DMS153 (cell line): ENCODE measurements at places on chromosomes 3 and 15.
A peak's percentile ranks its signal among the peaks of the same experiment; 100 is the strongest.

GRCh38 chr3:109982201-109982600 lies 644.9 kb upstream of the DPPA4 start:
- no peak for DNase-seq

DNA sequence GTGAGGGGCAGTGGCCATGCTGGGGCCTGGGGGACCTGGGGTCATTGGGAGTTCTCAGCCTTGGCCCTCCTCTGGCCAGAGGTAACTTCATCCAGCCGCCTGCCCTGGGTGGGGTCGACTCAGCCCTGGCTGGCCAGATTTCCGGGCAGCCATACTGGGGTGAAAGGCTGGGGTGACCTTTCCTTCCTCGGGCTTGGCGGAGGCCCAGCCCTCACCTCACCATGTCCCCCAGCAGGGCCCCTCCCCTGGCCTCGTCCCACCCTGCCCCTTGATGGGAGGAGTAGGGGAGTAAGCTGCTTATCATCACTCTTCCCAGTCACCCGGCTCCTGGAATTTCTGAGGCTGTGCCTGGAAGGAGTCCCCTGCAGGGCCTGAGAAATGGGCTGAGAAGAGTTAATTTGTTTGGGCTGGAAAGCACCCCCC lies 5.4 kb downstream of the SEMA3F start:
- DNase-seq, result no peak

DNA sequence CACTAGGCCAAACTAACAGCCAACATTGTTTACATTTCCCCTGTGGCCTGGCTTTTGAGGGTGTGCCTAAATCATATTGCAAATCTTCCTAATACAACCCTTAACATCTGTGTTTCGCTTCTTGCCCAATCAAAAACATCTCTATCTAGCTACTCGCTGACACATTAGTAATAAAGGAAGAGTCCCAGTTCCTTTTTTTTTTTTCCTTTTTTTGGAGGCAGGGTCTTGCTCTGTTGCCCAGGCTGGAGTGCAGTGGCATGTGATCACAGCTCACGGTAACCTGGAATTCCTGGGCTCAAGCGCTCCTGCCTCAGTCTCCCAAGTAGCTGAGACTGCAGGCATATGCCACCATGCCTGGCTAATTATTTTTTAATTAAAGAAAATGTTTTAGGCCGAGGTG lies 2.1 kb upstream of the SRPRB start:
- DNase-seq, result no peak

GRCh38 chr3:16607718-16608117 lies 2.5 kb upstream of the DAZL start:
- DNase-seq, result no peak

GRCh38 chr3:197229178-197229577 lies 69.2 kb downstream of the DLG1 start:
- DNase-seq, result no peak

- no peak for DNase-seq
Measured at GRCh38 chr3:40230382-40230781, 79.1 kb upstream of the EIF1B start.

DNA sequence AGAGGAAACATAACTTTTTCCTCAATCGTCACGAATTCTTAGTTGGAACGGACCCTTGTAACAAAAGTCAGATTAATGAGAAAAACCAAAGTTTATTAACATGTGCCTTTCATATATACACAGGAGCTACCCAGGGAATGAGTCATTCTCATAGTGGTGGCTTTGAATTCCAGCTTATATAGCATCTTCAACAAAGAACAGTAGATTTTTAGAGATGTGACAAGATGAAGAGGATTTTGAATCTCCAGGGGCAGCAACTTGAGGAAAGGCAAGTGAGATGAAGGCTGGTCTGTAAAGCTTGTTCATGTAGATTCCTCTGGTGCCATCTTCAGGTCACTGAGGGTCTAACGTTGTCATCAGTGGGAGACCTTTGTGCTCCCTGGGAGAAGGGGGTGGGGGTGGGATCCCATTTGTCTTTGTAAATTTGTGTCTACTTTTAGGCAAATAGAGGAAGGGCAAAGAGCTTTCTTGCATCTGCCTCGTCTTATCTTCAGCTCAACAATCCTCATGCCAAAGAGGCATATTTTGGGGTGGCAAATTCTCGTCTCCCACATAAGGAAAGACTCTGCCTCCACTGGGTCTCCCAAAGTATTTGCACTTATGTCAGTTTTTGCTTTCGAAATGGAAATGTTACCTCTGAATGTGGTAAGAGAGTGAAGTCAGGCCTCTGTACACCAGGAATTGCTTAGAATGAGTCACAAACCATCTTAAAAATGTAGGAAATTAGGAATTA lies 29.5 kb downstream of the CLEC3B start:
- no peak for DNase-seq

- DNase-seq, result no peak
Measured at GRCh38 chr15:96073908-96074307, 256.6 kb upstream of the NR2F2 start.

- DNase-seq, result no peak
Measured at GRCh38 chr3:10627884-10628572, 122.6 kb upstream of the ATP2B2 start.

DNA sequence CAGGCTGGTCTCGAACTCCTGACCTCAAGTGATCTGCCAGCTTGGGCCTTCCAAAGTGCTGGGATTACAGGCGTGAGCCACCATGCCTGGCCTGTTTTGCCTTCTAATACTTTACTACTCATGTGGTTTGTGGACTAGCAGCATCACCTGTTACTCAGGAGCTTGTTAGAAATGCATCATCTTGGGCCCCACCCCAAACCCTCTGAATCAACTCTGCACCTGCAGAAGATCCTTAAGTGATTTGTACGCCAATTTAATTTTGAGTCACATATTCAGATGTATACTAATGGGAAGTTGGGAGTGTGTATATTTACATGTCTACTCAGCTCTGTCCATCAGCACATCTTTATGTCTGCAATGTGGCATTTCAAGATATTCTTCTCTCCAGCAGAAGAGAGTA lies 6.1 kb downstream of the TBC1D21 start:
- no peak for DNase-seq

GRCh38 chr3:100954199-100954935 lies 38.9 kb downstream of the ABI3BP start:
- no peak for DNase-seq

- no peak for DNase-seq
Measured at GRCh38 chr15:57320631-57321220, 55.6 kb upstream of the CGNL1 start.

- DNase-seq, result no peak
Measured at GRCh38 chr3:17091910-17092582, 207.3 kb downstream of the PLCL2 start.

GRCh38 chr3:3366386-3366785 lies 186.9 kb upstream of the CRBN start:
- no peak for DNase-seq

DNA sequence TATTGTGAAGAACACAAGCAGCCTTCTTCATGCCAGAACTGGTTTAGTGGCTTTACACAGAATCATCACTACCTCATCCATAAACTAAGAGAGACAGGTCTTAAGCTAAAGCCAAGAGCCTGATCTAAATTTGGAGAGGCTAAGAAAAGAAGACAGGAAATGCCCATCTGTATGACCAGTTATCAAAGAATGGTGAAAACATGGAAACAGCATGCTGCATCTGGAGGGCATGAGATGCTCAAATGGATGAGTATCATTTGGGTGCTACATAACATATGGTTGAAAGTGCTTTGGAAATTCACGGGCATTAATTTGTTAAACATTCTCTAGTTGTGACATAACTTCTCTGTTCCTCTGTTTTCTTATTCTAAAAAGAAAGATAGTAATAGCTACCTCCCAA lies 112.5 kb downstream of the CPNE4 start:
- DNase-seq, result no peak

DNA sequence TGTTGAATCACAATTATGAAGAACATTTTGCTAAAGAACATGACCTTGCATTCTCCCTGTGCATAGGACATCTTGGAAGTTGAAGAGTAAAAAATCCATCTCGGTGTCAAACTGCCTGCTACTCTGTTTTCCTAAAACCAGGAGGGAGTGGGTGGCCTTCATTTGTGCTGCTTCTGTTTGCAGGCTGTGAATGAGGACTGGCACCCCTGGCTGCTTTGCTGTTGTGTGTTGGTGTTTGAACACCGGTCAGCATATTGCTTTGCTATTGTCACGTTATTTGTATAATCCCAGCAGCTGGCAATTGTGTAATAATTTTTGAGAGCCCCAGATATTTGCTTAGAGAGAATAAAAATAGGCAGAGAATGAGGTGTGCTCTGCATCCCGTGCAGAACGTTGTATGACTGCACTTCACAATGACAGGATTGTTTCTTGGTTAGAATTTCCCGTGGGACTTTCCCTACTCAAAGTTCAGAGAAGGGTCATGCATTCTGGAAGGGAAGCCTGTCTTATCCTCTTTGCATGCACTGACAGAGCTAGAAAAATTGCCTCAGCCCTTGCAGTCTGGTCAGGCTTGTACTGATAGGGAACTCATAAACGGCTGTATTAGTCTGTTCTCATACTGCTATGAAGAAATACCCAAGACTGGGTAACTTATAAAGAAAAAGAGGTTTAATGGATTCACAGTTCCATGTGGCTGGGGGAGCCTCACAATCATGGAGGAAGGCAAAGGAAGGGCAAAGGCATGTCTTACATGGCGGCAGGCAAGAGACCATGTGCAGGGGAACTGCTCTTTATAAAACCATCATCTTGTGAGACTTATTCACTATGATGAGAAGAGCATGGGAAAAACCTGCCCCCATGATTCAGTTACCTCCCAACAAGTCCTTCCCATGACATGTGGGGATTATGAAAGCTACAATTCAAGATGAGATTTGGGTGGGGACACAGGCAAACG lies 16.3 kb downstream of the SV2B start:
- peak; percentile 80 for DNase-seq

- no peak for DNase-seq
Measured at GRCh38 chr3:27594096-27594690, 110.0 kb upstream of the SLC4A7 start.

DNA sequence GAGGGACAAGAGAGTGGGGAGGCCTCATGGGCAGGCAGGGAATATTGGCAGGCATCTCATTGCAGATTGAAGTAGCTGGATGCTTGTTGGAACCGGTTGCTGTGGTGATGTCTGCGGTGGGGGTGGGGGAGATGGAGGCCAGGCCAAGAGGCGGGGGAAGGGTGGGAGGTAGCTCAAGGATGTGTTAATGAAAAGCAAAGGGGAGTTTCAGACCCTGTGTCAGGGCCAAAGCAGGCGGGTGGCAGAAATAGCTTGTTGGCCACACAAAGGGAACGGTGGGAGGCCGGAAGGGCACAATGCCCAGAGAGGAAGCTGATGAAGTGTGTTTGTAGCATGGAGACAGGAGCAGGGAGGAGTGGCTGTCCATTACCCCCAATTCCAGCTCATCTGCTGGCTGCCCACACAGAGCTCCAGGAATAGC lies 28.0 kb downstream of the CCDC33 start:
- no peak for DNase-seq

DNA sequence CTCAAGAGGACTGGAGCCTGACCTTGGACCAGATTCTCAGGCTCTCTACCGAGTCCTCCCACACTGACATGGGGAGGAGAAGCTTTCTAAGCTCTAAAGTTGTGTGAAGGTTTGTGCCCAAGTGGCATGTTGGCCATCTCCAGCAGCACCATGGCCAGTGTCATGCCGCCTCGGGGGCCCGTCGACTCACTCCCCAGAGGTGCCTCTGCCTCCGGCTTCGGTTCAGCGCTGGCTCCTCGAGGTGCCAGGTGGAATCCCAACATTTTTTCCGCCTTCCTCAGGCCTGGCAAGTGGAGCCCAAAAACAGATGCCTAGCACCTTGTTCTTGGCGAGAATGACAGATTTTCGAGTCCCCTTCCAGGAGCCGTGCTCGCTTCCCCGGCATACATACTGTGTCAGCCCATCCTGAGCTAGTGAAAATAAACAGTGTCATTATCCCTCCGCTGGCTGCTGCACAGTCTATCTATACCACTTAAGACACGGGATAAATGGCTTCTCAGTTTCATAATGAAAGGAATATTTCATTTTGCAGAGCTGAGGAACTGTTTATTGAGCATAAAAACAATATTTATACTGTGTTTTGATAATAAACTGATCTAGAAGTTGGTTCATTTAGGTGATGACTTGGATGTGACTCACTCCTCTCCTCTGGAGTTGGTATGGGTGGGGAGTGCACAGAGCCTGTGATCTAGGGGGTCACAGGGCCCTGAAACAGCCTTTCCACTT lies 328.5 kb upstream of the TLE3 start:
- no peak for DNase-seq

GRCh38 chr15:85964471-85964870 lies 115.2 kb upstream of the AGBL1 start:
- DNase-seq, result no peak

DNA sequence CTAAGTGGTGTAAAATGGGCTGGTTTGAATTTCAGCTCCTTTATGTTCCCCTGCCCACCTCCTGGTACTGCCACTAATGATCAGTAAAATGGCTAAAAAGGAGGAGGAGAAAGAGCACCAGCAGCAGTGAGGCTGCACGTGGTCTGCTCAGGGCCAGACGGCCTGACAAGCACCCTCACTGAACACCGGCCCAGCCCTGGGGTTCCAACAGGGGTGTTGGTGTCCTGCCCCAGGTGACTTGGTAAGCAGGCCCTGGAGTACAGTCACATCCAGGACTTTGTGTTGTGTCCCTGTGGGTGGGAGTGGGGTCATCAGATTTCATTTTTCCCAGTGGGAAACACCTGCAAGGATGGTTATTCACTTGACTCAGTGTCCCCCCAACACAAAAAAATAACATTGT lies 5.4 kb downstream of the BAHD1 start:
- no peak for DNase-seq

DNA sequence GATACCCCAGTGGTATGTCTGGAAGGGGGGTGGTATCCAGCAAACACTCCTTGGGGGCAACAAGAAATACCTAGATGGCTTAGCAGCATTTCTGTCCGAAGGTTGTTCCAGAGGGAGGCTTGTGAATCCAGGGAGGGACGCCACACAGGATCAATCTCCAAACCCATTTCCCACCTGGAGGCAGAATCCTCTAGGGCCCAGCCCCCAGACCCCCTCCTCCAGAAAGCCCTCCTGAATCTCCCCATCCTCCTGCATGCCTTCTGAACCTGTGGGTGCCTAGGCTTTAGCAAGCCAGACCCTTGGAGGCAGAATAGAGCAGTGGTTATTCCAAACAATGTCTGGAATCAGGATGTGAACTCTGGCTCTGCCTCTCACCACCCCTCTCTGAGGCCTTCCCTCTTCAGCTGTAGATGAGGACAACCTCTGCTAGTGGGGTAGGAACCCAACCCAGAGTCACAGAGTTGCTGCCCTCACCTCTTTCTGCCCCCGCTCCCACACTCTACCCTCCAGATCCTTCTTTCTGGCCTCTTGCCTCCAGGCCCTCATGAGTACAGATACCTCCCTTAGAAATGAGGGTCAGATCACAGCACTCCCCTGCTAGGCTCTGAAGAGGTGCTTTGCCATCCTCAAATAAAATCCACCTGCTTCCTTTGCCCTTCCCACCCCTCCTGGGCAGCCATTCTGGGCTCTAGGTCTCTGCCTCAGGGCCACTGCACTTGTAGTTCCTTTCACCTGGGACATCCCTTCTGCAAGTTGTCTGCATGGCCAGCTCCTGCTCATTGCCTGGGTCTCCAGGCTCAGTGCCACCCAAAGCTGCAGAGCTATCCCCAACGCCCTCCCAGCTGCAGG lies 8.1 kb downstream of the CISH start:
- no peak for DNase-seq

GRCh38 chr3:171704002-171704401 lies 106.3 kb downstream of the PLD1 start:
- DNase-seq, result no peak

GRCh38 chr3:42101048-42101447 lies 9.9 kb downstream of the TRAK1 start:
- no peak for DNase-seq
